ENCODE measurements at places on chromosomes 12 and 14. TPM values are rescaled to one million over a fixed set of nuclear protein-coding genes. Genes with fewer than 3 reads are reported as not detected.

DNA sequence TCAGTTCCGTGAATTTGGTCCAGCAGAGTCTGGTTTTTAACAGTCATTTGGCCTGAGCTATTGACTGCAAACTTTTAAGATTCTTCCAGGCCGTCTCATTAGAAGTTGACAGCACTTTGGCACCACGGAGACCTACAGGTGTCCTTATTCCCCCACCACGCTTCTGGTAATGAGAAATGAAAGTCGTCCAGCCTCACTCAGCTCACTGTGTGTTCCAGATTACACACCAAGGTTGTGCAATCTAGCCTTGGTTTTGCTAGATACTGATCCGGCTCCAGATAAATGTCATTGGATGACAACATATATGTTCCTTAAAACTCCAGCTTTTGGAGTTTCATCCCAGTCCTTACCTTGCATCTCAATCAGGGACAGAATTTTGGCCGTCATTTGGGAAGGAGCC, 210.4 kb downstream of the CHST11 start:
- H3K27me3 ChIP-seq, result no peaks in the 10 kb centered on the region
- H3K4me1 ChIP-seq, result 0 out of 2 replicates have a peak, but pooled peaks cover 2% of the 10 kb centered on the region
- H3K4me3 ChIP-seq, result no peak overlapping the region
- H3K36me3 ChIP-seq, result no peaks in the 10 kb centered on the region

Gene CFAP54
- total RNA-seq, result 0.24 TPM

Gene LTB4R2
- total RNA-seq, result 13.4 TPM

Gene DHRS2
- 0.66 TPM for total RNA-seq

Gene SYCP3
- 0.31 TPM for total RNA-seq

Data from H9 (cell line).